ENCODE measurements at places on chromosomes 3 and 15. TPM values are rescaled to one million over a fixed set of nuclear protein-coding genes. Genes with fewer than 3 reads are reported as not detected.

Gene BHLHE40
- total RNA-seq, result 45.7 TPM

Gene ARPP19
- total RNA-seq, result 107 TPM

Gene KBTBD13
- total RNA-seq, result not detected

DNA sequence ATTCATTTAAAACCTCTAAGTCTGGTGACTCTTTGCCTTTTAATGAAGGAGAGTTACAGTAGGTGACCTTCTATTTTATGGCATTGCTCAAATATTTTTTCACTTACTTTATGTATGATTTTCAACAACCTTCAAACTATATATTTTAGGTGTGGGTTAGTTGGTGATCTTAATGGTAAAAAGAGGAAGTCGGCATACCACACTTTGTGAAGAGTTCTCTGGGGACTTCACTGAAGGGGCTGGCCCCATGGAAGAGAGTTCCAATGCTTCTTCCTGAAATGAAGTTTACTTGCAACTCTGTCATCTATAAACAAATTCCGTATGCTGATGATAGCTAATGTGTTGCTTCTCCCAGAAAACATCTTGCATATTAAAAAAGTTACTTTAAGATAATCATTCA, 647.0 kb upstream of the SGO1 start:
- no peak for DNase-seq

DNA sequence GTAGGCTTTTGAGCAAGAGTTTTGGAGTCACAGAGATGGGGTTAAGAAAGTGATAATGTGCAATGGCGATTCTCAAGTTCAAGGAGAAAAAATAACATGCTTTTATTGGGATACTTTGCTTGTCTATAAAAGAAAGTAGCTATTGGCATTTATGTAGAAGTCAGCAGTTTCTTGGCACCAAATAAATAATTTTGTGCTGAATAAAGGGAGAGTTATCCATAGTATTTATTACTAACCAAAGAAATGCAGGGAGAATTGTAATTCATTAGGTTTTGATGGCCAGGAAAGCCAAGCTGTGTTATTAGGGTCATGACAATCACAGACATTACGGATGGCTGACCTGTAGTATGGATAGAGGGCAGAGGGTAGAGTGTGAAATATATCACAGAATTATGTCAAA, 33.1 kb downstream of the BTD start:
- DNase-seq, result no peak

DNA sequence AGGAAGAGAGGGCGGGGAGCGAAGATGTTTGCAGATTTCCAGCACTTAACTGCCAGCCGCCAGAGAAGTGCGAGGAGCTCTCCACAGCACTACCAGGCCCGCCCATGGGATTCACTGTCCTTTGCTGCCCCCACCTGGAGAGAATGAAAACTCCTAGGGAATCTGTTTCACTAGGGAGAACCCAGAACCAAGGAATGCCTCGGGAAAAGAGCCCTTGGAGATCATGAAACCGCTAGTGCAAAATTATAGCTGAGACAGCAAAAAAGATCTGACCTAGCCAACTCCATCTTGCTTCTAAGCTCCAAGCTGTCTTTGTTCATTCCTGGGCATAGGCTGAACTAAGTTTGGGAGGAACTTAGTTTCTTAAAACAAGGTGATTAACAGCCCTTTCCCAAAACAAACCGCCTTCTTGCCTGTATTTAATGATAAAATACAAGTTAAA, 82.6 kb upstream of the GCNT3 start:
- DNase-seq, result peak; percentile 94

GRCh38 chr3:12489832-12490231, 5.6 kb downstream of the TSEN2 start:
- DNase-seq, result no peak

DNA sequence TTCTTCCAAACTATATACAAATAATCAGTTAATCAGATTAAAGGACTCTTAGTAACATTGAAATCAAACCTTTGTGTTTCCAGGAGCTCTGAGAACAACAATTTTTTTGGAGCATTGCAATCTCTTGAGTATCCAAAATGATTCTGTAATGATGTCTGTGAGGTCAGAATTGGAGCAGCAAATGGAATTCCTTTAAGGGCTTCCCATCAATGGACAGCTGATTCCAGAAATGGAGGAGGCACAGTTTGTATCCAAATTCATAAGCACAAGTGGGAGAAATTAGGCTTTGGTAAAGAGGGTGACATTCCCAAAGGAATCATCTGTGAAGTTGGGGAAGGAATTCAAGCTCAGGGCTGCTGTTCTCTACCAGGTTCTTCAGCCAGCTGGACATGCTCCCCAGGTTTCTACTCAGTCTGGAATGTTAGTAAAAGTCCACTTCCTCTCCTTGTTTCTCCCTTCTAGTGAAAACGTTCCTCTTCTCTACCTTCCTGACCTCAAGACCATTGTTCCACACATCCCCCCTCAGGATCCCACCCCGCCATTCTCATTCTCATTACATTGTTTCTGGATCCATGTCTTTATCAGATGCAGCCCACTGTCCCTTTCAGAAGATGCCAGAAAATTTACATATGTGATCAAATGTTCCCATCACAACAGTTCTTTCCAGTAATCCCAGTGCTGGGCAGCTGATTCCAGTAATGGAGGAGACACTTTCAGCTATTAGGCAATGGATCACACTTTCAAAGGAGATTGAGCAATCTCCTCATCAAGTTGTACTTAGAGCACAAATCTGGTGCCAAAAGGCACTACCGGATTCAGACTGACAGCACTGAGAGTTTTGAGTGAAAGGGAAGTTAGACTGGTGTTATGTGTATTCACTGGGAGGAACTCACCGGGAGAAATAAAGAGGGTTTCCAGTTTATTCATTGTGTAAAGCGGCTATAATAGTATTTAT, 391.3 kb upstream of the TPRG1 start:
- peak; percentile 21 for DNase-seq

Measured in umbilical cord (tissue), 2 donors.